ENCODE measurements at places on chromosomes 1 and 21.
A peak's percentile ranks its signal among the peaks of the same experiment; 100 is the strongest.

GRCh38 chr1:170205301-170205700 is 59.5 kb downstream of the NTMT2 start:
- DNase-seq = no peak

DNA sequence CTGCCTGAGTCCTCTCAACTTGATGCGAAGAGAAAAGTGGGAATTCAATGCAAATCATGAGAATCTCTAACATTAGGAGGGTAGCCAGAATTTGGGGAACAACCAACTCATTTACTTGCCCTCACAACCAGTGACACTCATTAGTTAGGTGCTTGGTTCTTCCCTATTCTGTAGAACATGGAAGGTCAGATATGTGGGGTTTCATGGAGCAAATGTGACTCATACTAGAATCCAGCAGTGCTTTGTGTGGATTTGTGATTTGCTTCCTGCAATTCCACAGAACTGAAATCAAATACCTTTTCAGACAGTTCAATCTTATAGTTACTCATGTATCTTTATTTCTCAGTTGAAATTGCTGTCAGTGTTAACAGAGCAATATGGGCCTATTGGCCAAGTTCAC is 6.9 kb upstream of the ETV3 start:
- DNase-seq = no peak

GRCh38 chr1:172827841-172828240 is 168.9 kb downstream of the FASLG start:
- DNase-seq = no peak

- DNase-seq = peak; percentile 49
Measured at GRCh38 chr1:70486676-70487458, 75.8 kb downstream of the CTH start.

GRCh38 chr1:158227904-158228623 is 26.2 kb upstream of the CD1A start:
- DNase-seq = no peak

DNA sequence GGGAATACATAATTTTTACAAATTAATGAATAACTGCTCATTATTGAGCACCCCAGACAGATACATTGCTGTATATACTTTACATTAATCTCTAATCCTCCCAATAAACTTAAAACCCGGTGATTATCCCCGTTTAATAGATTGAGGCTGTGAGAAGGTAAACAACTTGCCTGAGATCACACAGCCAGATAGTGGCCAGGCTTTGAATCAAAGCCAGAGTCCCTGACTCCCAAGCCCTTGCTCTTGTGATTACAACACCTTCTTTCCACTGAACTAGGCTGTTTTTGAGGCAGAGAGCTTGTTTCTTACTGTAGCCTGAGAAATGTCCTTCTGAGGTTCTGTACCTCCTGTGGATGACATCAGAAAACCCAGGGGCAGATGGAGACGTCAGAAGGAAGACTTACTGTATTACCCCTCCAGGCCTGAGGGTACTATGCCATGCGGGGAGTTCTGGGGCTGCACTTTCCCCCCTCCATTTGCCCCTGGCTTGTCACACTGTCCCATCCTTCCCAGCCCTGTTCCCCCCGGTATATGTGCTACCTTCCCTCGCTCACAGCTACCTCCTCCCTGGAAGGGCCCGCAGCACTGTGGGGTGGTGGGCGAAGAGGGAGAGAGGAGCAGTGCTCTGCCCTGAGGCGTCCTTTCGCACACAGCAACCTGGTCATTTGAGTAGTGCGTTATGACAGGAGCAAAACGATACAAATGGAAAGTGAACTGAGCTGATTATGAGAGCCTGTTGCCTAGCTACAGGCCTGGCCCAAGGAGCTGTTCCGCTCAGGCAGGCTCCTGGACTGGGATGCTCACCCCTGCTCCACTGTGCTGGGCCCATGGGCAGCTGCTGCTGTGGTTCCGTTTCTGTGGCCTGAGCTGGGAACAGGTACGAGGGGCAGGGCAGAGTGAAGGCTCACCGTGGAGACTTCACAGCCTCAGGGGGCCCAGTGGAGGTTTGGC is 4.6 kb downstream of the KCNC4 start:
- no peak for DNase-seq

All from AG09319 (cell line).